ENCODE measurements at places on chromosomes 2 and 18. TPM values are rescaled to one million over a fixed set of nuclear protein-coding genes. Genes with fewer than 3 reads are reported as not detected.
A peak's percentile ranks its signal among the peaks of the same experiment; 100 is the strongest.

Gene SIGLEC15
- total RNA-seq = 0.64 TPM

Gene YPEL5
- 154 TPM for total RNA-seq

Gene CAPN14
- total RNA-seq = 0.26 TPM

Gene ABCA12
- total RNA-seq = 2.2 TPM

Gene UGT1A10
- not detected for total RNA-seq

Gene C2orf80
- total RNA-seq = not detected

Gene NEURL3
- total RNA-seq = 0.31 TPM

Gene POLE4
- 18.7 TPM for total RNA-seq

Gene KIAA2012
- total RNA-seq = 5.3 TPM

Gene DGKD
- 30.3 TPM for total RNA-seq

DNA sequence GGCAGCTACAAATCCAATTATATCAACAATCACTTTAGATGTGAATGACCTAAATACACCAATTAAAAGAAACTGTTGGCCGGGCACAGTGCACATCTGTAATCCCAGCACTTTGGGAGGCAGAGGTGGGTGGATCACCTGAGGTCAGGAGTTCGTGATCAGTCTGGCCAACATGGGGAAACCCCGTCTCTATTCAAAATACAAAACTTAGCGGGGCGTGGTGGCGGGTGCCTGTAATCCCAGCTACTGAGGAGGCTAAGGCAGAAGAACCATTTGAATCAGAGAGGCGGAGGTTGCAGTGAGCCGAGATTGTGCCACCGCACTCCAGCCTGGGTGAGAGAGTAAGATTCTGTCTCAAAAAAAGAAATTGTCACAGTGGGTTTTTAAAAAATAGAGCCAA is 49.5 kb downstream of the ATL2 start:
- H3K27me3 ChIP-seq = no peaks in the 10 kb centered on the region
- H3K36me3 ChIP-seq = peaks cover 2% of the 10 kb centered on the region
- no peaks in the 10 kb centered on the region for H3K4me1 ChIP-seq
- no peak overlapping the region for H3K27ac ChIP-seq

GRCh38 chr2:120399889-120400240 is 53.9 kb downstream of the INHBB start:
- no peaks in the 10 kb centered on the region for H3K4me1 ChIP-seq
- H3K27ac ChIP-seq = no peak overlapping the region
- DNase-seq = no peak
- H3K36me3 ChIP-seq = no peaks in the 10 kb centered on the region

DNA sequence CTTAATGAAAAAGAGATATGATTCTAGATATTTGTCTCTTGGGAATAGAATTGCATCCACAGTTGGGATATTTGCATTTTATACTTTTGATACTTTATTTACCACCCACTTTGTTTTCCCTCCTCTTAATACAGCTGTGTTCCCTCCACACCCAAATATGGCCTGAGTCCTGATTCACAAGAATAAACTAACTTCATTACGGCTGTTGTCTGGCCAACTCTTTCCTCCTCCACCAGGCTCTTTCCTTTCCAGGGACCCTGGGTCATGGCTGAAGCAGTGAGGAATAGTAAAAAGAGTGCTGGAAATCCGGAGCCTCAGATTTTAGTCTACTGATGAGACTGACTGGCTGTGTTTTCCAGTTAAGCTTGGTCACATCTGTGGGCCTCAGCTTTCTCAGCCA is 48.4 kb upstream of the STAM2 start:
- peak; percentile 55 for DNase-seq
- no peak overlapping the region for H3K27ac ChIP-seq
- no peak overlapping the region for H3K4me3 ChIP-seq
- H3K27me3 ChIP-seq = no peaks in the 10 kb centered on the region
- H3K4me1 ChIP-seq = peaks cover 2% of the 10 kb centered on the region

GRCh38 chr2:232398293-232399034 is 8.2 kb upstream of the ALPG start:
- peaks cover 7% of the 10 kb centered on the region for H3K27me3 ChIP-seq
- H3K4me1 ChIP-seq = no peaks in the 10 kb centered on the region
- no peak overlapping the region for H3K27ac ChIP-seq

DNA sequence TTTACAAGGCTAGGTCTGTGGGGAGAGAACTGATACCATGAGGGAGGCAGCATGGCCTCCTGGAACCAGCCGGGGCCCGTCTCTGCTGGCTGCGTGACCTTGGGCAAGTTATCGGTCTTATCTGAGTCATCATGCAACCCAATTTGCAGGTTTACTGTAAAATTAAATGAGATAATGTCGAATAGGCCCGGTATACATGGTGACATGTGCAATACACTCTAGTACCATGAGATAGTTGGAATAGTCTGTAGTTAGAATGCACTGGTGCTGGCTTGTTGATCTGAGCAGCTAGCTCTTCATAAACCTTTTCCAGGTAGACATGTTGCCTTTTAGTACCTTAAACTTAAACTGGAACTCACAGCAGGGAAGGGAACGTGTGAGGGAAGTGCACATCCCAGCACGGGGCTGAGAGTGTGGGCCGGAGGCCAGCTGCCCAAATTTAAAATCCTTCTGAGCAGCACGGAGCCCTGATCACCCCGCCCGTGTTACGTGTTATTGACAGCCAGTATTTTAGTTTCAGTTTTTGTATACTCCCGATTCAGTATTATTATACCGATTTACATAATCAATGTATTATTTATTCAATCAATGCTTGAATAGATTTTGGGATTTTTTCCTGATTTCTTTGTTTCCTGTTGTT is 72.4 kb upstream of the HS6ST1 start:
- H3K36me3 ChIP-seq = no peaks in the 10 kb centered on the region
- H3K27me3 ChIP-seq = no peaks in the 10 kb centered on the region
- DNase-seq = no peak
- no peak overlapping the region for H3K27ac ChIP-seq

- H3K27me3 ChIP-seq = no peaks in the 10 kb centered on the region
- DNase-seq = no peak
- H3K4me1 ChIP-seq = peaks cover 20% of the 10 kb centered on the region
- H3K27ac ChIP-seq = no peak overlapping the region
- H3K36me3 ChIP-seq = peaks cover 25% of the 10 kb centered on the region
- no peak overlapping the region for H3K4me3 ChIP-seq
Measured at GRCh38 chr2:275466-275865, 10.7 kb downstream of the ACP1 start.

GRCh38 chr2:215171151-215171550 is 32.7 kb upstream of the ABCA12 start:
- no peak overlapping the region for H3K4me3 ChIP-seq
- H3K27ac ChIP-seq = no peak overlapping the region
- H3K27me3 ChIP-seq = no peaks in the 10 kb centered on the region
- no peaks in the 10 kb centered on the region for H3K4me1 ChIP-seq
- peak; percentile 12 for DNase-seq

DNA sequence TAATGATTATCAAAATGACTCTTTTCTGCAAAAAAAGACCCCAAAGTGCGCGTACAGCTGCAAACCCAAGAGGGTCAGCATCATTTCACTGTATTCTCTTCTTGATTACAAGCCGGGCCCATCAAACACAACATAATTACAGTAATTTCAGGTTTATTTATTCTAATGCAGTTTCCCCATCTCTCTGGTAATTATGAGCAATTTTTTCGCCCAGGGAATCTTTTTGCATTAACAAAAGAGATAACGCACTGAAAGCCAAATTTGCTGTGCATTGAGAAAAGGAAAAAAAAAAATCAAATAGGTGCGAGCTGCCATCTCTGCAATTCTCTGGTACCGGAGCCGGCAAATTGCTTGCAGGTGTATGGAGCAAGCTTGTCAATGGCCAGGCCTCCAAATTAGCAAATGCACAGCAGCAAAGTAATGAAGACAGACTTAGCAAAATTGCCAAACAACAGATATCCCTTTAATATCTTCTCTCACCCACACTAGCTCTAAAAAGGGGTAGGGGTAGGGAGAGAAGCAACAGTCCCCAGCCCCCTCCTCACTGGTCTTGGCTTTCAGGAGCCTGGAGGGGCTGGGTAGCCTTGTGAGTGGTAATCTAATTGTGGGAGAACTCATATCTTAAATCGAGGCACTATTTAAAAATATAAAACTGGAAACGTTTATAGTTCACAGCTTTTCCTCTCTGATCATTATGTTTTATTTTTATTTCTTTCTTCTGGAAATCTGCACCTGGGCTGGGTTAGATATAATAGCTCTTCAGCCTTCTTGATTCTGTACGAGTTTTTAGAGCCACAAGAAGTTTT is 6.7 kb downstream of the DLX1 start:
- H3K36me3 ChIP-seq = no peaks in the 10 kb centered on the region
- no peak overlapping the region for H3K27ac ChIP-seq
- H3K27me3 ChIP-seq = peaks cover 87% of the 10 kb centered on the region
- H3K4me1 ChIP-seq = peaks cover 19% of the 10 kb centered on the region

- H3K4me1 ChIP-seq = no peaks in the 10 kb centered on the region
- H3K27me3 ChIP-seq = no peaks in the 10 kb centered on the region
- DNase-seq = no peak
- H3K36me3 ChIP-seq = no peaks in the 10 kb centered on the region
- H3K4me3 ChIP-seq = no peak overlapping the region
Measured at GRCh38 chr2:194380011-194380410, 1277.0 kb upstream of the SLC39A10 start.

Measured in lung (tissue), 17 donors.